ENCODE measurements at places on chromosomes 5 and 9.

GRCh38 chr5:17882760-17883488, 248.7 kb downstream of the TAF11L14 start:
- DNase-seq, result no peak

DNA sequence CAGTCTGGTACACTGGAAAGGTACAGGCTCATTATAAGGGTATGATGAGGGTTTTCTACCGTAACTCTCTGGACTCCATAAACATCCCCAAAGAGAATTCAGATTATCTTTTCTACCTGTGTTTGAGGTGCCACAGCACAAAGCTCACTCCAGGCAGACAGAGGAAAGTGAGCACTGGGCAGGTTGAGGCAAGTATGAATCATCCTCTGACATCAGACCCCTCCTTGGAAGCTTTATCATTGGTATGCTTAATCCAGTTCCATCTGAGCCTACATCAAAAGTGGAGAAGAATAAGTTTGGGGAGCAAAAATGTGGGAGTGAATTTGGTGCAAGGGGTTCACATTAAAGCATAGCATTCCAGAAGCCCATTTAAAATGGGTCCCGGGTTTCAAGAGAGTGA, 21.7 kb downstream of the C9orf152 start:
- DNase-seq, result no peak

GRCh38 chr5:93348231-93348630, 232.8 kb downstream of the NR2F1-AS1 start:
- DNase-seq, result no peak

GRCh38 chr5:161283296-161283695, 263.2 kb downstream of the GABRB2 start:
- no peak for DNase-seq

- no peak for DNase-seq
Observed at GRCh38 chr9:34027845-34028574, 20.7 kb downstream of the UBAP2 start.

GRCh38 chr5:149779124-149779465, 49.0 kb downstream of the PPARGC1B start:
- no peak for DNase-seq

- DNase-seq, result no peak
Observed at GRCh38 chr5:55230086-55230629, 3.0 kb upstream of the MCIDAS start.

GRCh38 chr9:37574241-37574721, 1.9 kb downstream of the FBXO10 start:
- no peak for DNase-seq

GRCh38 chr5:66829826-66830225, 233.6 kb downstream of the MAST4 start:
- no peak for DNase-seq

GRCh38 chr5:139884144-139884543, 88.5 kb downstream of the PSD2 start:
- DNase-seq, result no peak

- no peak for DNase-seq
Observed at GRCh38 chr9:121331992-121332685, 37.9 kb downstream of the STOM start.

DNA sequence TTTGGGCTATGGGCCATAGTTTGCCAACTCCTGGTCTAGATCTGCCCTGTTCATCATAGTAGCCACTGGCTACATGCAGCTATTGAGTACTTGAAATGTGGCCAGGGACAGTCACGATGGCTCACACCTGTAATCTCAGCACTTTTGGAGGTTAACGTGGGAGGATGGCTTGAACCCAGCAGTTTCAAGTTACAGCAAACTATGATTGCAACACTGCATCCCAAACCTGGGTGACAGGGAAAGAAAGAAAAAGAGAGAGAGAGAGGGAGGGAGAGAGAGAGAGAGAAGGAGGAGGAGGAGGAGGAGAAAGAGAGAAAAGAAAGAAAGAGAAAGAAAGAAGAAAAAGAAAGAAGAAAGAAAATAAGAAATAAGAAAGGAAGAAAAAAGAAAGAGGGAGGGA, 5.1 kb upstream of the GMCL2 start:
- no peak for DNase-seq

- no peak for DNase-seq
Observed at GRCh38 chr5:2185646-2186471, 303.1 kb upstream of the IRX4 start.
